Activated T-cell treated with anti-CD3 and anti-CD28 coated beads, Interleukin-2, amount 50 U/mL, for 48 hours (primary cell): ENCODE measurements at places on chromosomes 7 and 10.

- DNase-seq: no peak
Measured at GRCh38 chr7:16743236-16743635, 10.3 kb upstream of the TSPAN13 start.

DNA sequence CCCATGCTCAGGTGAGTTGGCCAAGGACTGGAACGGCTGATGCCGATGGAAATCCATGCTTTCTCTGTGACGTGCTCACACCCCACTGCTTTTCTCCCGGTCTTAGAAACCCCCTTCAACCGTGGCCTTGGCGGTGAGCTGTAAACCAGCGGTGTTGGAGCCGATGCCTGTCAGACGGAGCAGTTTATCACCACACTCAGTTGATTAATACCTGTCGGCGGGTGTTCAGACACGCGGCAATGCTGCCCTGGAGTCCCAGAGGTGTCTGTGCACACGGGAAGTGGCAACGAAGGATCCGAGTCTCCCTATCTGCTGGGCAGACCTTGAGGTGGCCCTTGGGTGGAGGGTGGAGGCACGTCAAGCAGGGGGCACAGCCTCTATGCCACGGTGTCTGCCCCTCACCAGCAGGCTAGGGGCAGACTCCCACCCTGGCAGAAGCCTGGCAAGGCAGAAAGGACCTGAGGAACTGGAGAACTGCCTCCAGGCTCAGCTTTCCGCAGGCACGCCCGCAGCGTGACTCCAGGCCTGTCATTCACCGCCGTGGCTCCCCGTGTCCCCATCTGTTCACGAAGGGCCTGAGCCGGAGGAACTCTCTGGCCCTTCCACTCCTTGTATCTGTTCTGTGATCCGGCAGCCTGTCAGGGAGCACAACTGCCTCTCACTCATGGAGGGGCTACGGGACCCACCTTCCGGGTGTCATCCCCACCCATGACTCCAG, 34.6 kb upstream of the MNX1 start:
- DNase-seq: no peak

GRCh38 chr7:90599892-90600555, 3.9 kb downstream of the CDK14 start:
- DNase-seq: no peak

GRCh38 chr7:134690016-134690415, 43.4 kb downstream of the BPGM start:
- no peak for DNase-seq

DNA sequence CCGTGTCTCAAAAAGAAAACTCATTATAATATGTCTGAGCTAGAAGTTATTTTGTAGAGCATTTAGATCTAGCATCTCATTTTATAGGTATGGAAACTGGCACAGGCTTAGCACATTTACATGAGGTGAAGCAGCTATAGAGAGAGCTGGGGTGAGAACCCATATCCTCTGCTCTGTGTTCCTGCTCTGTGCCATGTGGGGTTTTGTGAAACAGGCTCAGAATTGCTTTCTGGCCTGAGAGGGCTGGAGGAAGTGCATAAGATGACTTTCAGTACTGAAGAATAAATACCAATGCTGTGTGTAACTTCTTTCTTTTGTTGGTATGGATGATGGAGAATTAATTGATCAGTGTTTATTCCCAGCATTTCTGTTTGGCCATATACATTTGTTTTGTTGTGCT, 159.1 kb downstream of the LRRC4 start:
- no peak for DNase-seq

DNA sequence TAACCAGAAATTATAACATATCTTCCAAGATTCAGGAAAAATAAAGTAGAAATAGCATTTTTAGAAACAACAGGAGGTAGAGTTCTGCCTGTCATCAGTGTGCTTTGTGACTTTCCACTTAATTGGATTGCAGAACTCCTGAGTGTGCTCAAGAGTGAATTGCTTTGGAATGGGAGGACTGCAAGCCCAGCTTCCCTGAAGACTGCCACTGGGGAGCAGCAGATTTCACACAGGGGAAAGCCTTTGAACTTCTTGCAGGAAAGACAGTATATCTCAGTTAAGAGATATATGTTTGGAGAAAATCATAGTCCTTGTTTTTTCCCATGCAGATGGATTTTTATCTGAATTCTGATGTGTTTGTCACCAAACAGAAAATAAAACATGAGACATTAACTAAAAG, 124.5 kb downstream of the TMEM168 start:
- DNase-seq: no peak

GRCh38 chr10:131567279-131568162, 256.0 kb upstream of the TCERG1L start:
- no peak for DNase-seq

DNA sequence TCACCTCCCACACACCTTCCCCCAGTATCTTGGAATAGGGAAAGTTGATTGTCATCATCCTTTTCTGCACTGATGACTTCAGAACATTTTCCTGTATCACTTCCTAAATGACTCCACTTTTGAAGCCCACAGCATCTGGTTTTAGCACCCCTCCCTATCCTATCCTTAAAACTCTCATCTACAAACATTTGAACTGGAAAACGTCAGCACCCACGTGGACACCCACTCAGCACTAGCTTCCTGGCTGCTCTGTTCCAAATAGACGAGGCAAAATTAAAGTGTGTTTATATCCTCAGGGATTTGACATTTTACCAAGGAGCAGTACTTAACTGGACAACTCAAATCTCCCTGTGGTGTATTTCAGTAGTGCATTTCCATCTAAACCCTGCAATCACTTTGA, 73.9 kb downstream of the REEP3 start:
- DNase-seq: no peak

GRCh38 chr10:35542303-35542702, 62.8 kb upstream of the GJD4 start:
- no peak for DNase-seq
